ENCODE measurements at places on chromosomes 3 and 15. TPM values are rescaled to one million over a fixed set of nuclear protein-coding genes. Genes with fewer than 3 reads are reported as not detected.

The TMEM207 gene
- total RNA-seq: not detected

GRCh38 chr15:32096916-32097617 is 66.8 kb downstream of the CHRNA7 start:
- DNase-seq: no peak

DNA sequence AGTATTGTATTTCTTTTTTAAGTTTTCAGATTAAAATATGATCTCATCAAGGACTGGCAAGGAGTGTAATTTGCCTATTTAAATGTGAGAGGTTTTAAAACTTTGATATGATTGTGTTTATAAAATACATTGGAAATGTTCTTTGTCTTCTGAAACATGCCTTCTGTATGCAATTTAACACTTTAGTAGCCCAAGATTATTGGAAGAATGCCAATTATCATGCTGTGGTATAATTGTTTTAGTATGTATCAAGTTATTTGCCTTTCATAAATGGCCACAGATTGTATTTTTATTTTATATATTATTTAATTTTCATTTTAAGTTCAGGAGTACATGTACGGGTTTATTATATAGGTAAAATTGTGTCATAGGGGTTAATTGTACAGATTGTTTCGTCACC is 31.7 kb downstream of the ECT2 start:
- DNase-seq: no peak

DNA sequence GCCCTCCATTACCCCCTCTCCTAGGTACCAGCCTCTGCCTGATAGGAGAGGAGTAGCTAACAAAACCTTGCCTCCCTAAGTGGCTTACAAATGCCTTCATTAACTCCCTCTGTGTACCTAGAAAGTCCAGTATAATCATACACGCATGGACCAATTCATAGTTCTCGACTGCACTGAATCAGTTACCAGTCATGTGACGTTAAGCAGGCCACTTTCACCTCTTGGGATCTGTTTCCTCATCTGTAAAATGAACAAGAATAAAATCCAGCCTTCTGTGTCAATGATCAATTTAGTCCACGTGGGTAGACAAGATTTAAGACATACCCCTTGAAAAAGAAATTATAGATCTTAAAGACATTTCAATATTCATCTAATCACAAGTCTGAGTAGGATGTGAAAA is 72.2 kb downstream of the TRIM69 start:
- no peak for DNase-seq

DNA sequence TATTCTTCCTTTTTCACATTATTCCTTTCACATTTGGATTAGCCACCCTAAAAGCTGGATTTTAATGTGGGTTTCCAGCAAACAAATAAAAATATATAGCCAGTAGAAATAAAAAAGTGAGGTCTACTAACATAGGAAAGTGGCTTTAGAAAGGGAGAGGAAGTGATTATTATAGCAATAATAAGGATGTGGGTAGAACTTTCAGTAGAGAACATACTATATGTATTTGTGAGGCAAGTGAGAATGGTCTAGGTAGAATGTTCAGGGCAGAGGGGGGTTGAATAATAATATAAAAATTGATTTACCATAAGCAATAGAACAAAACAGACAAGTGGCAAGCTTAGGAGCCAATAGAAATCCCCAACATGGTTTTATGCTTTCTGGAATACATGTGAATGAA is 88.6 kb downstream of the NR1I2 start:
- DNase-seq: no peak

- no peak for DNase-seq
Observed at GRCh38 chr3:29758434-29759322, 477.8 kb downstream of the RBMS3 start.

- DNase-seq: no peak
Observed at GRCh38 chr3:52925405-52926313, 28.3 kb upstream of the STIMATE start.

The NTRK3 gene
- 3.2 TPM for total RNA-seq

The TM4SF18 gene
- 13.2 TPM for total RNA-seq
